ENCODE measurements at places on chromosomes 11 and 22.

GRCh38 chr11:23398052-23398451, 537.8 kb upstream of the CCDC179 start:
- DNase-seq, result no peak

- DNase-seq, result no peak
These were observed 10.8 kb downstream of the SGSM1 start for GRCh38 chr22:24816806-24817205.

DNA sequence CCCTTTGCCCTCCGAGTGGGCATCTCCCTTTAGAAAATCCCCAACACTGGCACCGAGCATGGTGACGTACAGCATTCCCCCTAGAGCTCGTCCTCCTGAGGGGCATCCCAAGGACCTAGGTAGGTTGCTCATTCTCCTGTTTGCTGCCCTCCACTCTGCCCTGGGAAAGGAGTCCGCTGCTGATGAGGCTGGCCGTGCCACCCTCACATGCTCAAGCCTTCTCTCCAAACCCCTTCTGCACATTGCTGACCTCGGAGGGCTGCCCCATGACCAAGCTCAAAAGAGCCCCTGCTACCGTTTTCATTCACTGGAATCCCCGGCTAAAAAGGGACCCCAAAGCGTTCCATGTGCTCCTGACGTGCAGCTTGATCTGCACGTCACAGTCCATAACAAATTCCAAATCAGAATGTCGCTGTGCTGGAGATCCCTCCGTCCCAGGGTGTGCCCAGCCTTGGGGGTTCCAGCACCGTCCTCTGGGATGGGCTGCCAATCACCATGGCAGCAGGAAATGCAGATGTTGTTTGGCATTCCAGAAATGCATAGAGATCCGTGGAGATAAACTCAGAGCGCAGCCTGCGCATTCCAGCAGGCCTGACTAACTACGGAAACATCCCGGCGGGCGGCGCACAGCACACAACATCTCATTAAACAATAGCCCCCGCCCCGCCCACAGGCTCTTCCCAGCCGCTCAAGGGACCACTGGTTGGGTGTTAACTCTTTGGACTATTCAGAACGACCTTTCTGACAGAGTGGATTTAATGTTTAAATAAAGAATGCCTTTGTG, 26.3 kb upstream of the GNB1L start:
- no peak for DNase-seq

- no peak for DNase-seq
These were observed 65.1 kb upstream of the CARD18 start for GRCh38 chr11:105204636-105205035.

GRCh38 chr11:94776351-94777321, 8.5 kb downstream of the AMOTL1 start:
- no peak for DNase-seq

DNA sequence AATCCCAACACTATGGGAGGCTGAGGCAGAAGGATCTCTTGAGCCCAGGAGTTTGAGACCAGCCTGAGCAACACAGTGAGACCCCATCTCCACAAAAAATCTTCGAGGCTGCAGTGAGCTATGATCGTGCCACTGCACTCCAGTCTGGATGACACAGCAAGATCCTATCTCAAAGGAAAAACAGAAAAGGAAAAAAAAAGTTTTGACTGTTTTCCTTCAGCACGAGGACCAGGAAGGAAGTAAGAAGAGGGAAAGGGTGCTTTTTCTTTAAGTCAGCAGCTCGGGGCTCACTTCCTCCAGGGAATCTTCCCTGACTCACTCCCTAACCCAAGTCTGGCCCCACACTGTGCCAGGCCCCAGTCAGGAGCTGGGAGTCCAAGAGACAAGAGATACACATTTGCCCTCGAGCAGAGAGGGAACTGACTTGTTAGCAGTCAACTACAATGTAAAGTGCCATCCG, 14.2 kb downstream of the ARRB1 start:
- no peak for DNase-seq

- no peak for DNase-seq
These were observed 64.6 kb upstream of the ADSL start for GRCh38 chr22:40281717-40282116.

DNA sequence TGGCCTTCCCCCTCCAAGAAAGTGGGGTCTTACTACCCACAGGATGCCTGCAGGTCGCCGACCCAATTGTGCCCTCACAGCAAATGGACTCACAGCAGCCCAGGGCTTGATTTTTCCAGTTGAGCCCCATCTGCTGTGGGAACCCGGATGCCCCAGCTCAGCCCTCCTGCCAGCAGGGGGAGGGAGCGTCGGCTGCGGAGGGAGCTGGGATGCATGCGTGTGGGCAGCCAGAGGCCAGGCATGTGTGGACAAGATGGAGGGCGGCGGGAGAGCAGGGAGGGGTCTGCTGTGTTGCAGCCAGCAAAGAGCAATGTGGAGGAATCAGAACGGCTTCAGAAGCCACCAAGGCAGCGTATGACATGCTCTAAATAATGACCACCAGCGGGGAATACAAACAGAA, 41.0 kb upstream of the EIF3D start:
- no peak for DNase-seq

DNA sequence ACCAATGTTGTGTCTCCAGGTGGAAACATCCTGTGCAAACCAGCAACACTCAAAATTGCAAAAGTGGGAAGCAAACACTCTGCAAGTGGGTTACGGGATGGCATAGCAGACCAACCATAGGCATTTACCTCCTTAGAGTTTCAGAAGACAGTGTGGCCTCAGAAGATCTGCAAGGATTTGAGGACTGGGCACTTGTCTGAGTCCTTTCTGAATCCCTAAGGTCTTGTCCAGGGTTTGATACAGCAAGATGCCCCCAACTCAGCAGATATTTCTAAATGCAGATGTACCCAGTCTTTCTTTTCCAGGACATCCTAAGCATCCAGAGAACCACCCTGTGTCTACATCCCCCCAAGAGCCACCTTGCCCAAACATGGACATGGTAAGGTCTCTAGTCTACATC, 51.7 kb upstream of the SHANK2 start:
- no peak for DNase-seq
